ENCODE measurements at places on chromosomes 6 and 20.

GRCh38 chr6:146526192-146526591 lies 17.4 kb upstream of the RAB32 start:
- H3K4me3 ChIP-seq: no peak overlapping the region
- no peaks in the 10 kb centered on the region for H3K36me3 ChIP-seq
- no peak overlapping the region for H3K27ac ChIP-seq
- no peaks in the 10 kb centered on the region for H3K4me1 ChIP-seq
- H3K27me3 ChIP-seq: no peaks in the 10 kb centered on the region
- DNase-seq: no peak

DNA sequence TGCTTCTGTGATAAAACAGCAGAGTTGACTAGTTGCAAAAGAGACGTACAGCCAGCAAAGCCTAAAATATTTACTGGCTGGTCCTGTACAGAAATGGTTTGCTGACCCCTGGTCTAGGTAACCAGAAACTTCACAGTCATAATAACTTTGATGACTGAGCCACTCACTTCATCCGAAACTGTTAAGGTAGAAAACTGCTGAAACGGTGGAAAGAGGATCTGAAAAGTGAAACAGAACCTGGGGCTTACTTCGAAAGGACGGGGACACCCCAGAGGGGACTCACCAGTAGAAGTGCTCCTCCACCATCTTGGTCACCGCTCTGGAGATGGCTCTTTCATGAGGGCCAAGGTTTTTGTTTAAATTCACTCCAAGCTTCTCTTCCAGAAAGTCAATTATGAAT lies 16.4 kb downstream of the FAXC start:
- H3K4me3 ChIP-seq: no peak overlapping the region
- DNase-seq: no peak
- peaks cover 3% of the 10 kb centered on the region for H3K4me1 ChIP-seq
- no peak overlapping the region for H3K27ac ChIP-seq

DNA sequence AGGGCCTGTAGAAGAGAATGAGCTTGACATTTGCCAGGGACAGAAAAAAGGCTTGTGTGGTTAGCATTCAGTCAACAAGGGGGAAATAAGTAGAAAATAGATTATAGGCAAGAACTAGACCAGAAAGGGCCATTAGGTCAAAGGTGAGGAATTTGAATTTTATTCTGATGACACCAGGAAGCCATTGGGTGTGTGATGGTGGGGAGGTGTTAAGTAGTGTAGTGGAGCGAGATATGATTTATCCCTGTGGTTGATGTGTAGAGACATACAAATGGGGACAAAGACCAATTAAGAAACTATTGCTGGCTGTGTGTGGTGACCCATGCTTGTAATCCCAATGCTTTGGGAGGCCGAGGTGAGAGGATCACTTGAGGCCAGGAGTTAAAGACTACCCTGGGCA lies 11.0 kb downstream of the DSTN start:
- H3K27me3 ChIP-seq: no peaks in the 10 kb centered on the region
- no peak overlapping the region for H3K4me3 ChIP-seq
- H3K4me1 ChIP-seq: peaks cover 40% of the 10 kb centered on the region
- peaks cover 6% of the 10 kb centered on the region for H3K36me3 ChIP-seq
- no peak for DNase-seq

GRCh38 chr6:16239798-16240123 lies 1.4 kb downstream of the GMPR start:
- H3K36me3 ChIP-seq: no peaks in the 10 kb centered on the region
- H3K4me3 ChIP-seq: peak overlapping the region; percentile 71
- H3K27ac ChIP-seq: no peak overlapping the region
- peaks cover 25% of the 10 kb centered on the region for H3K4me1 ChIP-seq
- no peak for DNase-seq

GRCh38 chr6:132087391-132087790 lies 136.2 kb upstream of the CCN2 start:
- no peaks in the 10 kb centered on the region for H3K27me3 ChIP-seq
- H3K27ac ChIP-seq: no peak overlapping the region
- H3K4me3 ChIP-seq: no peak overlapping the region
- H3K4me1 ChIP-seq: no peaks in the 10 kb centered on the region
- no peaks in the 10 kb centered on the region for H3K36me3 ChIP-seq
- DNase-seq: no peak

DNA sequence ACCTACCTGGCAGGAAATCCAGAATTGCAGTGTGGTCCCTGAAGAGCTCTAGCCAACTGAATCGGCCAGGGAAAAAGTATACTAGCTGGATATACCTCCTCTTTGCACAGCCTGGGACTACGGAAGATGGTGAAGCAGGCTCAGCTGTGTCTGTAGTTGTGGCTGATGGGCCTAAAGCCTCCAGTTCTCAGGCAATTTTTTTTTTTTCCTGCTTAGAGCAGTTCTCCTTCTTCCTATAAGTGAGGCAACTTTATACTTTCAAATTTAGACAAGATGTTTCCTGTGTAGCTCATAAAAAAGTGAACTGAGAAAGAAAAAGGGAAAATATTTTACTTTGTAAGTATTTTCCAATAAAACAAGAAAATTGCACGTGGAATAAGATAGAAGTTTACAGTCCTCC lies 172.9 kb downstream of the CARMIL1 start:
- no peak for DNase-seq
- peak overlapping the region; percentile 30 for H3K27ac ChIP-seq
- H3K27me3 ChIP-seq: no peaks in the 10 kb centered on the region
- no peaks in the 10 kb centered on the region for H3K4me1 ChIP-seq

DNA sequence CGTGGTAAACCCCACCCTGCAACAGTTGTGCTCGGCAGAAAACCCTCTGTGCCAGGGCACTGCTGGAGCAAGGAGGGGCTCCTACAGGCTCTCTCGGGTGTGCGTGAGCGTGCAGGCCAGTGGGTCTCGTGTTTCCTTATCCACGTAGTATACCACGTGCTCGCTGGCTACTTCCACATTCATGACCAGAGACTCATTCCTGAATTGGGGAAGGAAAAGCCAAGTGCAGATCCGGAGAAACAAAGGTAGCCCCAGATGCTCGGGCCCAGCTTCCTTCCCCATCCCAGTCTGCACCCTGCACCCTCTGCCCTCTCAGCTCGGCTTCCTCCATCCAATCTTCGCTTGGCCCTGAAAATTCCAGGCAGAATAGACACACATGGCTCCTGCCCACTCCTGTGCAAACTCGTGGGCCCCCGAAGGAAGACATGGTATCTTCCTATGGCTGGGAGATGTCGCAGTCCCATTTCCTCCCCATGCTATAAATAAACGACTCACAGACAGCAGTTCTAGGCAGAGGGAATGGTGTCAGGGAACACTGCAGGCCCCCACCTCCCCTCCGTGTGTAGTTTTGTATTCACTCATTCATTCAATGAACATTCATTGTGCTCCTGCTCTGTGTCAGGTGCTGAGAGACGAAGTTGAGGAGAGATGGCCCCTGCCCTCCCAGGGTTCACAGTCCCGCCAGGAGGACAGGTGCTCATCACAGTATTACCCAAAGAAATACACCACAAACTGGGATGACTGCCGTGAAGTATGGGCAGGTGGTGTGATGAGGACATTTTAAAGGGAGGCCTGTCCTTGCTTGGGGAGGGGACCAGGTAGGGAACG lies 29.6 kb downstream of the NPEPL1 start:
- no peaks in the 10 kb centered on the region for H3K36me3 ChIP-seq
- DNase-seq: no peak
- no peaks in the 10 kb centered on the region for H3K4me1 ChIP-seq
- no peaks in the 10 kb centered on the region for H3K27me3 ChIP-seq
- H3K27ac ChIP-seq: no peak overlapping the region

- H3K36me3 ChIP-seq: no peaks in the 10 kb centered on the region
- H3K27ac ChIP-seq: no peak overlapping the region
- no peaks in the 10 kb centered on the region for H3K4me1 ChIP-seq
- H3K4me3 ChIP-seq: no peak overlapping the region
- H3K27me3 ChIP-seq: no peaks in the 10 kb centered on the region
Measured at GRCh38 chr6:34035161-34035560, 110.7 kb downstream of the GRM4 start.

GRCh38 chr6:89736893-89737292 lies 82.7 kb downstream of the MDN1 start:
- H3K4me3 ChIP-seq: no peak overlapping the region
- H3K36me3 ChIP-seq: peaks cover 48% of the 10 kb centered on the region
- no peak overlapping the region for H3K27ac ChIP-seq
- H3K27me3 ChIP-seq: no peaks in the 10 kb centered on the region

DNA sequence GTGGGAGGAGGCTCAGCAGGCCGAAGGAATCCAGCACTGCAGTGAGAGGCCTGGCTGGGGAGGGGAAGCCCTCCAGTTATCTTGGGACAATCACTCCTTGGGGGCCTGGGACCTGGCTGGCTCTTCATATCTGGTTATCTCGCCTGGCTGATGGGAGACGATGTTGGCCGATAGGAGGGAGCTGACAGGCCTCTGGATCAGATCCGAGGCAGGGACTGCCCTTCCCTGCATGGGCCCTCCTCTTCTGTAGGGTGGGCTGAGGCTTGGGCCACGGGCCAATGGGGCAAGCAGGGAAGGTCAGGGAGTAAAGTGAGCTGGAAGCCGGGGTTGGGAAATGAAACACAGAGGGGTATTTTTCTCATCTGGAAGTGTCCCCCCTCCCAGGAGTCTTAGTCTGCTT lies 25.2 kb downstream of the MANBAL start:
- DNase-seq: no peak
- no peaks in the 10 kb centered on the region for H3K27me3 ChIP-seq
- no peaks in the 10 kb centered on the region for H3K36me3 ChIP-seq
- no peak overlapping the region for H3K4me3 ChIP-seq
- H3K4me1 ChIP-seq: peaks cover 9% of the 10 kb centered on the region

GRCh38 chr6:36280983-36281382 lies 11.1 kb downstream of the PNPLA1 start:
- H3K4me1 ChIP-seq: no peaks in the 10 kb centered on the region
- H3K27me3 ChIP-seq: no peaks in the 10 kb centered on the region
- DNase-seq: no peak
- no peak overlapping the region for H3K4me3 ChIP-seq
- no peak overlapping the region for H3K27ac ChIP-seq
- no peaks in the 10 kb centered on the region for H3K36me3 ChIP-seq

DNA sequence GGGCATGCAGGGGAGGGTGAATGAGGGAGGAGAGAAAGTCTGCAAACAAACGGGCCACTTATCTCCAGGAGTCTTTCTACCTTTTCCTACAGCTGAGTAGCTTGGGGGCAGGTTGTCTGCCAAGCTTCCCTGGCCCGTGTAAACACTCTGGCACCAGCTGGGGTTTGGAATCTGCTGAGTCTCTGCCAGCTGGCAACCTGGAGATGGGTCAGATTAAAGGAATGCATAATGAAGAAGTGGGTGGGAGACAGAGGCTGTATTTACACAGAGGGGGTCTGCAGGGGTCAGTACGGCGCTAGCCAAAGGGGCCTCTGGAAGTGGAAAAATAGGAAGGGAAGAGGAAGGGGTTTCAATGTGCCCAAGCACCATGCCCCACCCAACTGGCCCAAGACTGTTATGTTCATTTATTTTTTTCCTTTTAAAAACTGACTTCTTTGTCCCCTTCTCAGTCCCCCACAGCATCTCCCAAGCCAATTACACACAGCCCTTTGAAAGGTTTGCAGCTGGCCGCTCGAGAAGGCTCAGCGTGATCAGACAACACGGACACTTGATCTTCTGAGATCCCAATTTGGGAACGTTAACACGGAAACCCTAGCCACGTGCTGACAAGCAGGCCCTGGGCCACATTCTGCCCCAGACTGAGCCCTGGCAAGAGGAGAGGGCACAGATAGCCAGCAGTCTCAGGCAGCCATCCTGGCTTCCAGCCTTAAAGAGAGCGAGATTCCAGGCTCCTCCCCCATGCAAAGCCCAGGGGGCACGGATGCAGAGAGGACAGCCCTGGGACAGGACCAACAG lies 25.2 kb downstream of the TRAM2 start:
- peak; percentile 52 for DNase-seq
- H3K36me3 ChIP-seq: no peaks in the 10 kb centered on the region
- peak overlapping the region; percentile 16 for H3K27ac ChIP-seq
- no peak overlapping the region for H3K4me3 ChIP-seq
- peaks cover 60% of the 10 kb centered on the region for H3K4me1 ChIP-seq

GRCh38 chr6:105588123-105588710 lies 185.3 kb upstream of the PREP start:
- H3K4me3 ChIP-seq: no peak overlapping the region
- DNase-seq: no peak
- peaks cover 2% of the 10 kb centered on the region for H3K4me1 ChIP-seq
- H3K27me3 ChIP-seq: no peaks in the 10 kb centered on the region
- no peak overlapping the region for H3K27ac ChIP-seq

- no peaks in the 10 kb centered on the region for H3K27me3 ChIP-seq
- no peak overlapping the region for H3K27ac ChIP-seq
- H3K4me3 ChIP-seq: no peak overlapping the region
Measured at GRCh38 chr6:6772751-6773150, 184.2 kb downstream of the LY86 start.

- H3K27ac ChIP-seq: no peak overlapping the region
- H3K27me3 ChIP-seq: no peaks in the 10 kb centered on the region
- no peak for DNase-seq
- no peak overlapping the region for H3K4me3 ChIP-seq
Measured at GRCh38 chr6:100167585-100167984, 173.6 kb upstream of the MCHR2 start.

DNA sequence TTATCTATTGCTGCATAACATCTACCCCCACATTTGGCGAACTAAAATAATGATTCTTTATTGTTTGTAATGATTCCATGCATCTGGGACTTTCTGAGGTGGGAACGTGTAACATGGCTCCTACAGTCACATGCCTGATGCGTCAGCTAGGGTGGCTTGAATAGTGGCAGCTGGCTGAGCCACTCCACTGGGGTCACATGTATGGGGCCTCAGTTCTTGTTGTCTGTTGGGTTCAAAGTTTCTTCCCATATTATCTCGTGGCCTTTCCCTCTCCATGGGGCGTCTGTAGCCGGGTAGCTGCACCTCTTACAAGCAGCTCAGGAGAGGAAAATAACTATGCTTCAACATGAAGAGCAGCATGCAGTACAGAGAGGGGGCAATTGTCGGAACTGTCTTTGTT lies 69.9 kb downstream of the CRYBG1 start:
- no peaks in the 10 kb centered on the region for H3K27me3 ChIP-seq
- no peak overlapping the region for H3K4me3 ChIP-seq
- no peaks in the 10 kb centered on the region for H3K4me1 ChIP-seq
- no peaks in the 10 kb centered on the region for H3K36me3 ChIP-seq

Data from upper lobe of left lung (tissue), 6 donors.